DMS53 (cell line): ENCODE measurements at places on chromosomes 6 and 20.

DNA sequence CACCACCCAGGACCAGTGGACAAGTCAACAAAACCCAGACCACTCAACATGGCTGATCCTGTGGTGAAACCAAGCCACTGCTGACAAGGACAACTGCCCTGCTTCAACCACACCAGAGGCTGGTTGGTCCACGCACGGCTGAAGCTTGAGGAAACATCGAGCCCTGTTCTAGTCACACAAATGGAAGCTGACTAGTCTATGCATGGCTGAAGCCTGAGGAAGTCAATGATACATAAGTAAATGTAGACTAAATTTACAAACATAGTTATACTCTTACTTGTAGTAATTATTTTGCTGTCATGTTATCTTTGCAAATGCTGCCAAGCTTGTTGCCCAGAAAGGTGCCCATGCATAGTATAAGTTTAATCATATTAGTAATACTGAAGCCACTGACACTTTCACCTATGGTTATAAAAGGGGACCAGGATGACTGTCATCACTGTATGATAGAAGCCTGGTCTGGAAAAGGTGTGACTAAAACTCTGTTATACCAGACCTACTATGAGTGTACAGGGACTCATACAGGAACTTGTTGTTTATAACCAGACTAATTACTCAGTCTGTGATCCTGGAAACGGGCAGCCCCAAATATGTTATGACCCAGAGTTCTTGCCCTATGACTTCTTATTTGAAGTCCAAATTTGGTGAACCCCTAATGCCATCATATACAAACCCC lies 5.6 kb downstream of the IL22RA2 start:
- DNase-seq, result no peak

DNA sequence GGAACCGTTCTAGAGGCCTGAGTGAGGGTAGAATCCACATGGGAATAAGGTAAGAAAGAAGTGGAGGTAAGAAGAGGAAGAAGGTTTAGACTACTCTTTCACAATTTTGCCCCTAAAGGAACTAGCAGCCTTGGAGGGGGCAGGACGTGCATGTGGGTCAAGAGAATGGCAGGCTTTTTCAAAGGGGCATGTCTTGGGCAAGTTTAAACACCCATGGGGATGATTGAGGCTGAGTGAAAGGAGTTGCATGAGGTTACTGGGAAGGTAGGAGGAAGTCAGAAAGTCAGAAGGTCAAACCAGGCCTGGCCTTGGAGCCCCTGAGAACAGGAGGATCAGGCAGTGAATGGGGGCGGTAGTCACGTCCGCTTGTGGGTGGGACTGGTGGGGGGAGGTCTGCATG lies 10.2 kb downstream of the ADA start:
- DNase-seq, result no peak

DNA sequence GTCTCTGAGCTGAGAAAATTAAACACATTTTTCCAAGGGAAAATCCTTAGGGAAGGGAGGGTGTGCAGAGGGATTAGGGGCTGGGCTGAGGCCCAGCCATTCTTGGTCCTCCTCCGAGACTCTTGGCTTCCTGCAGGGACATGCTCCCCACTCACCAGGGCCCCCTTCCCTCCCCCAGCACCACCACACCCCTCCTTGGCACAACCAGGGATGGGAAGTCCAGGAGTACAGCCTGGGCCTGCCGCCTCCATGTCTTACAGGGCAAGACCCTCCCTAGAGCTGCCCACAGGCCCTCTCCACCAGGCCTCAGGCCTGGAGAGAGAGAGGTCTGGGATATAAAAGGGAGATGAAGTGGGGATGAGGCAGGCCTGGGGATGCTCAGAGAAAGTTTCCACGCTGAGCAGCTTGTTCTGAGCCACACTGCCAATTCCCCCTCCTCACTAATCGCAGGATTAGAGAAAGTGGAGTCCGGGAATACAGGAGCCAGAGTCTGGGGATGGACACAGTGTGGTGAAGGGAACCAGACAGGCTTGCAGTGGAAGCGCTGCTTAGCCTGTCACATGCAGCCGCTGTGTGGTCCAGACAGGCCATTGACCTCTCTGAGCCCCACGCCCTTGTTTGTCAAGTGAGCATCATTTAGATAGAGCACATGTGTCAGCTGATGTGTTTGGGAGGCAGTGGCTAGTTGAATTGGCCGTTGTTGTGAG lies 105.5 kb downstream of the MRPL14 start:
- no peak for DNase-seq

DNA sequence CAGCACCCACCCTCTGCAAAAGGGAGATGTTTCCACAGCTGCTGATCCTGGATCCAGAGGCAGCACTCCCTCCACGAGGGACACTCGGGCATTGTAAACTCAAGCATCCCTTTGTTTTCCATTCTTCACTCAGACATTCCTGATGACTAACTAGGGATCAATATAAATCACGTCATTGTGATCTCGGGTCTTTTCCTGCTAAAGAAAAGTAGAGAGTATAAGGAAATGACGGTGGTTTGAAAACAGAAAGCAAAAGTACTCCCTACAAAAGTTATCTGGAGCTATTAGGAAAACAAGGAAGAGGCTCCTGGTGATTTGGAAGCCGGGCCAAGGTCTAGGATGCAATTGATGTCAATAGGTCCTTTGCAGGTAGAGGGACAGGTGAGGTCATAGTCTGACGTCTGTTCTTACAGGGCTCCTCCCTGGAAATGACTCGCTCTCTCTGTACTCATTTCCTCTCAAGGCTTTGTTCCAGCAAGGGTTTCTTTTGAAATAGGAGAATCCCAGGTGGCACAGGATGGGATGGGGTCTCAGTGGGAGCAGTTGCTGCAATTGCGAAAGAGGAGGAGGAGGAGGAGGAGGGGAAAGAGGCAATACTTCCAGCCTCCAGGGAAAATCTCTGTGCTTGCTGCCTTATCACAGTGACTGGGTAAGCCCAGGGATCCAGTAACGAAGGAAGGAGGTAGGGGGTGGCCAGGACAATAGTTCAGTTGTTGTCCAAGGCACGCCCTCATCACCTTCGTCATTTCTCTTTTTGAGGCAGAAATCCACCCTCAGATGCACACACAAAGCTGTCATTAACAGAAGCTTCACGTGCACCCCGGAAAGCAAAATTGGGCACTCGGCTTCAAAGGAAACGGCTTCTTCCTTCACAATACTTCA lies 222.8 kb downstream of the LY86 start:
- peak; percentile 96 for DNase-seq

- peak; percentile 50 for DNase-seq
These were observed 42.7 kb upstream of the HINT3 start for GRCh38 chr6:125913864-125914351.

GRCh38 chr6:39558591-39559190 lies 166.5 kb downstream of the KIF6 start:
- no peak for DNase-seq

- DNase-seq, result no peak
These were observed 631.1 kb upstream of the HTR1E start for GRCh38 chr6:86306210-86306609.

DNA sequence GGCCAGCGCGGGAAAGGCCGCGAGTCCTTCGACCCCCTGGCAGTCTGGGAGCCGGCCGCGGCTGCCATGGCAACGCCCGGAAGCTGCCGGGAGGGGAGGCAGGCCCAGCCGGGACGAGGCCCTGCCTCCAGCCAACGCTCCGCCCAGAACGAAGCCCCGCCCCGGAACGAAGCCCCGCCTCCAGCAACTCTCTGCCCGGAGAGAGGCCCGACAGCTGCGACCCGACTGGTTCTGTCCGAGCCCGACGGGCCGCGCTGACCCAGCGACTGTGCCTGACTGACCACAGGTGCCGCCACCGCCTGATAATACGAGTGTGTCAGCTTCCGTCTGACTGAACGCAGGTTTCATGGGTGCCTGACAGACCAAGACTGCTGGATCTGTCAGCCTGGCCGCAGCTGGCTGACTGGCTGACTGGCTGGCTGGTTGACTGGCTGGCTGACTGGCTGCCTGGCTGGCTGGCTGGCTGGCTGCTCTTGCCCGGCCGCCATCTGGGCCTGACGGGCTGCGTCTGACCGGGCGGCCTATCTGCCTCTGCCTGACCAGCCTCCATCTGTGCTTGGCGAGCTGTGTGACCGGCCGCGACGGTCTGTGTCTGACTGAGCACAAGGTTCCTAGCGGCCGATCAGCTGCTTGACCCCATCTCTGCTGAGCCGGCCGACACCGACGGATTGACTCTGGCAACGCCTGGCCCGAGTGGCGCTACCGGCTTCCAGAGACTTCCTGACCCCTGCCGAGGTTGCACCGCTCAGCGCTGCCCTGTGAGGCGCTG lies 89.7 kb upstream of the EPB41L1 start:
- DNase-seq, result peak; percentile 94

GRCh38 chr6:106674541-106675229 lies 45.3 kb downstream of the QRSL1 start:
- no peak for DNase-seq

DNA sequence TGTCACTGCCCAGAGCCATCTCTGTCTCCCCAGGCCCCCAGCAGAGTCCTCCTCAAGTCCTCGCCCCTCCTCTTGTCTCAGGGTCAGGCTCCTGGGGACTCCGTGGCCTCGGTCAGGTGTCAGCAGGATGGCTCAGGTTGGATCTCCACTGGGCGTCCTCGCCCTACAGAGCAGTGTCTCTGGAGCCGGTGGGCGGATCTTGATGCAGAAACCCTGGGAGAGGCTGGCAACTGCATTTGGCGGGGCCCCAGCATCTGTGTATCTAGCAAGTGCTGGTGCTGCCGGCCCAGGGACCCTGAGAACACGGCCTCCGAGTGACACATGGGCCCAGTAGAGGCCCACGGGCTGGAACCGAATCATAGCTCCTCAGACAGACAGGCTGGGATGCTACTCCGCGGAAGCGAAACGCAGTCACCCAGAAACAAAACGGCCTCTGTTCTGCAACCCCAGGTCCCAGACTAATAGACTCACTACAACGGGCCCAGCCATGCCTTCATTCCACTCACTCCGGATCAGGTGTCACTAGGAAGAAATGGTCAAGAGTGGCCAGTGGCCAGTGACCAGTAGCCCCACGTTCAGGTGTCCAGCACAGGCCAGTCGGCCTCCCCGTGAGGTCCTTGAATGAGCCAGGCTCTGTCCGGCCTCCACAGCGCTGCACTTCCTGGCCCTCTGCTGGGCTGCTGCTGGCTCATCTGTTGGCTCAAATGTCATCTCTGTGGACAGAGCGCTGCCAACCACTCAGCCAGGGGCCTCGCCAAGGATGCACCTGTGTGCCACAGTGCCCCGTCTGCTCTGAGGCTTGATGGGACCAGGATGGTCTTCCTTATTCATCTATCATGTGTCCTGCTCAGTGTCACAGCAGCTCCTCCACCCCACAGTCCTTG lies 12.6 kb upstream of the FRMD1 start:
- DNase-seq, result peak; percentile 78

- DNase-seq, result no peak
These were observed 8.6 kb downstream of the SRC start for GRCh38 chr20:37354210-37355195.

- DNase-seq, result peak; percentile 59
These were observed 207.4 kb upstream of the ZNF217 start for GRCh38 chr20:53800883-53801604.

GRCh38 chr6:154649721-154650120 lies 83.5 kb upstream of the SCAF8 start:
- no peak for DNase-seq

DNA sequence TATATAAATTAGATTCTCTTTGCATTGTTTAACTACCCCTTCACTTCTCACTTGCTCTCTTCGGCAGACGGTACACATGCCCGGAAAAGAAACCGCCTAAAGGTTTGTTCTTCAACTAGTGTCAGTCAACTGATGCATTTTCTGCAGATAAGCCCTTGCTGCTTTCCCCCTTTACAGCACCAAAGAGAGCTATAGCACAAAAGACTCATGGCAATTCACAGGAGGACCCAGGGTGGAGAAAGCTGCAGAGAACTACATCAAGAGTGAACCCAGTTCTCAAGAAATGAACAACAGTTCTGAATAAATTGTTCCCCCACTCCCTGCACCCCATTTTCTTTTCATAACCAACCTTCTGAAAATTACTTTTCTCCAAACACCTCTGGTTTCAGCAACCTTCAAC lies 8.9 kb downstream of the CD164 start:
- no peak for DNase-seq

- peak; percentile 28 for DNase-seq
These were observed 45.1 kb downstream of the KIAA0319 start for GRCh38 chr6:24600903-24601302.

DNA sequence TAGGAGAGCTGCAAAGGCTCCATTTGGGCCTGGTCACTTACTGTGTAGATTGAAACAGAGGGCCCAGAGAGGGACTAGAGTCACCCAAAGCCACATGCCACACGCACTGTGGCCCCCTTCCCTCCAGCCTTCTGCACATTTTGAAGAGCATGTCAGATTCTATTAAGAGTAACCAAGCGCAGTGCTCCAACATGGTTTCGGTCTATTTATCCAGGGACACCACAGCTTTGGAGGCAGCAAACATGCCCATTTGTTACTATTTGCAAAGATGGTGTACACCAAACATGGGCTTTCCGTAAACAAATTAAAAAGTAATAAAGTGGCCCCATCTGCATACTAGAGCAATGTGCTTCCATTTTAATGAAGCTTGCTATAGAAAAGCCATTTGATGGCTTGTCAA lies 43.7 kb upstream of the CCDC167 start:
- DNase-seq, result no peak

DNA sequence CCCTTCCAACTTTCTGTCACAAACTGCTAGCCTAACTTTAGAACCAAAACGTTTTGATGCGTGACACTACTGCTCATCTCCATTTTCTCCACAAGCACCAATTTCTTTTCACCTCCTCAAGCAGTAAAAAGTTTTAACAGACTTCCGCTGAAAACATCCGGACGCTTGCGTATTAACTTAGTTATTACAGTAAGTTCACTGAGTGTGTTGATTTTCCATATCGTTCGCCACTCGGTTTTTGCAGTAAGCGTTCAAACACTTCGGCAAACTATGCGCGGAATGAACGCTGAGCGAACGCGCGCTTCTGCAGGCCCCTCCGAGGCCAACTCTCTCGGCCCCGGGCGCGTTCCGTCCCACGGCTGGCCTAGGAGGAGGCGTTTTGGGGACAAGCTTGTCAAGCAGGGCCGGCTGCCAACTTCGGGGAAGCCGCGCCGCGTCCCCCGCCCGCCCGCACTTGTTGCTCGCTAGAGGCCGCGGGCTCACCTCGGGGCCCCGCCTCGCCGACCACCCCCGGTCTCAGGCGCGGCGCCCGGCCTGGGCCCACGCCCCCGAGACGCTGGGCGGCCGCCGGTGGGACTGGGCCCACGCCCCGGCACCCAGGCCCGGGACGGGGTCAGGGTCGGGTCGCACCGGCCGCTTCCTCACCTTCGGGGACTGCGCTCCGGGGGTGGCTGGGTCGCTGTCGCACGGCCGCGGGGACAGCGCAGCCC lies 945 bp downstream of the PHF10 start:
- peak; percentile 63 for DNase-seq

DNA sequence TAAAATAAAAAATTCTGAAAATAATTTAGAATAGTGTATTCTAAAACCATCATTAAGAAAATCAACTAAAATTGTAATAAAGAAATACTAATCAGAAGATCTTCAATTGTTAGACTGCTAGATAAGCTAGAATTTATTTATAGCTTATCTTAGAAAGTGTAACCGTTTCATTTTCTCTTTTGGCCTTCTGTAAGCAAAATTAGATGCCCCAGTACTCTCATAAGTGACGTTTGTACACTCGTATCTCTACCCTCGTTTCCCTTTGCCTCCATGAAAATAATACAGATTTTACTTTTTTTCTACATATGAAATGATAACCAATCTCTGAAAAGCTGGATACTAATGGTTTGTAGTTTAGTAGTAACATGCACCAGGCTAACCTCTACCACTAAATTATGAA lies 19.8 kb downstream of the DSE start:
- DNase-seq, result no peak

GRCh38 chr6:164129218-164129617 lies 714.7 kb downstream of the QKI start:
- no peak for DNase-seq

- DNase-seq, result peak; percentile 35
These were observed 51.3 kb upstream of the NRN1 start for GRCh38 chr6:6058054-6058444.

- no peak for DNase-seq
These were observed 6.2 kb downstream of the ZBTB2 start for GRCh38 chr6:151385177-151385576.
